ENCODE measurements at places on chromosomes 2 and 18.

DNA sequence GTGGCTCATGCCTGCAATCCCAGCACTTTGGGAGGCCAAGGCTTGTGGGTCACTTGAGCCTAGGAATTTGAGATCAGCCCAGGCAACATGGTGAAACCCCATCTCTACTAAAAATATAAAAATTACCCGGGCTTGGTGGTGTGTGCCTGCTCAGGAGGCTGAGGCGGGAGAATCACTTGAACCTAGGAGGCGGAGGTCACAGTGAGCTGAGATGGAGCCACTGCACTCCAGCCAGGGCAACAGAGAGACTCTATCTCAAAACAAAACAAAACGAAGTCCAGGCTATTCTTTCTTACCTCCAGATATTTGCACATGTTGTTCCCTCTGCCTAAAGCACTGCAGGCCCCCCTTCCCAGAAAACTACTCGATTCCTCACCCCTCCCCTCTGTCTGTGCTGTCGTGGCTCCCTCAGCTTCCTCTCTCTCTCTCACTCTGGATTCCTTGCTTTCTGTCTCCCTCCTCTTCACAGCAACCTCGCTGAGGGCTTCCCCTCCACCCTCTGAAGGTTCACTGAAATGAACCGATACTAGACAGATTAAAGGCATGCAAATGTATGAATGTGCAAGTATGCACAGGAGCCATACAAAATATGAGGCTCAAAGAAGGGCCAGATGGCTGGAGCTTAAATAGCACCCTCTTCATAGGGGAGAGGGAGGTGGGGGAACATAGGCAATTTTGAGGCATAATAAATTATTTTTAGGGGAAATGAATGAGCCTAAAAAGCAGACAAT lies 18.5 kb downstream of the TMEM177 start:
- DNase-seq, result no peak

DNA sequence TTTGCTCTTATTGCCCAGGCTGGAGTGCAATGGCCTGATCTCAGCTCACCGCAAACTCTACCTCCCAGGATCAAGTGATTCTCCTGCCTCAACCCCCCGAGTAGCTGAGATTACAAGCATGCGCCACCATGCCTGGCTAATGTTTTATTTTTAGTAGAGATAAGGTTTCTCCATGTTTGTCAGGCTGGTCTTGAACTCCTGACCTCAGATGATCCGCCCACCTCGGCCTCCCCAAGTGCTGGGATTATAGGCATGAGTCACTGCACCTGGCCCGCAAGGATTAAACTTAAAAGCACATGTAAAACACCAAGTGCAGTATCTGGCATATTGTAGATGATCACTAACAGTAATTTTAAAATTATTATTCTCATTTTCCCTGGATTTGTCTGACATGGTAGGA lies 72.9 kb downstream of the C1QL2 start:
- DNase-seq, result no peak

GRCh38 chr2:205868773-205869333 lies 186.6 kb downstream of the NRP2 start:
- no peak for DNase-seq

GRCh38 chr2:239012936-239013677 lies 165.2 kb downstream of the TWIST2 start:
- no peak for DNase-seq

GRCh38 chr2:161128885-161129284 lies 31.3 kb upstream of the TANK start:
- DNase-seq, result no peak

GRCh38 chr2:71256421-71256820 lies 29.5 kb upstream of the PAIP2B start:
- DNase-seq, result no peak

DNA sequence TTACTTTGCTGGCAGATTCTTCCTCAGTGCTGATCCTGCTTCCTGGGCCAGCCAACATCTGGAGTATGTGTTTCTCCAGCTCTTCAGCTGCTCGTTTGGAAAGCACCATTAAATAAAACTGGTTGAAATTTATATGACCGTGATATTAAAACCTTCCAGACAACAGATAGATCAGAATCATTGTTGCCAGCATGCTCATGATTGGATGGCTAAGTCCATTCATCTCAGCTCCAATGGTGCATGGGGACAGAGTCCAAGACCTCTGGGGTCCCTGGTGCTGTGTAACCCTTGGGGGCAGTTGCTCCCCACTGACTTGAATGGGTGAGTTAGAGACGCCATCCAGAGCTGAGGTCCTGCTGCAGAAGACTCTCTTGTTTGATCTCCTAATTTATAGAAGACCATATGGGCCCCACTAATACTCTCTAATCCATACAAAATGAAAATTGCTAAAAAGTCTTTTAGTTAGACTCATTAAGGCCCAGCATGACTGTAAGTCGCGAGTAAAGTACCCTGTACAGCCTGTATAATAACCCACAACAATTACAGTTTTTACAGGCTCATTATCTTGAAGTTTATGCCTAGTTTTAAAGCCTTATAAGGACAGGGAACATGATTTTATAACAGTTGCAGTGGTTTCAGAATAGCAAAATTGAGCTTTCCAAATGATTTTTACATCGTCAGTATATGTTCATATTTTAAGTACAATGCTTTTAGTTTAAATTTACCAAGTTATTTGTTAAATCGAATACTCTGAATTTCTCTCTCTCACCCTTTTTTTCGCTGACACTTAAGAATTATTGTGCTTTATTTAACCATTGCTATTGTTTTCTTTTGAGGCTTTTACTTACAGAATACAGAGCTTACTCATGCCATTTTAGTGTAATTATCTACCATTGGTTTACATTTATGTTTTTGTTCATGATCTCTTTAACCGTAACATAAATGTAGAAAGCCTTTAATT lies 60.0 kb downstream of the CABLES1 start:
- DNase-seq, result no peak

GRCh38 chr2:18993756-18994338 lies 364.6 kb downstream of the OSR1 start:
- no peak for DNase-seq

DNA sequence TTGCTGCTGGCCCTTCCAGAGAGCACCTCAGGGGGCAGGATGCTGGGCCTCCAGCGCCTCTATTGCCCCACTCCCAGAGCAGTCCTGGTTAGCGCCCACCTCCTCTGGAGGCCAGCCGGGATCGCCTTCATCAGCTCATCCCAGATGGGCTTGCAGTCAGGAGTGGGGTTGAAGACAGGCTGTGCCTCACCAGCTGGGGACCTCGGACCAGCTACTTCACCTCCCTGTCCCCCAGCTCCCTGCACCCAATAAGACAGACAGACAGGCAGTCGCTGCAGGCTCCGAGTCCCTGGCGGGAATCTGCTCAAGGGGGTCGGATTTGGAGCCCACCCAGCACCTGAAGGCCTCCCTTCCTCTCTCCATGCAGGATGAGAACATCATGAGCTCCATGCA lies 18.9 kb upstream of the FAHD2A start:
- DNase-seq, result no peak

GRCh38 chr2:100437751-100438150 lies 20.3 kb upstream of the CHST10 start:
- DNase-seq, result no peak

DNA sequence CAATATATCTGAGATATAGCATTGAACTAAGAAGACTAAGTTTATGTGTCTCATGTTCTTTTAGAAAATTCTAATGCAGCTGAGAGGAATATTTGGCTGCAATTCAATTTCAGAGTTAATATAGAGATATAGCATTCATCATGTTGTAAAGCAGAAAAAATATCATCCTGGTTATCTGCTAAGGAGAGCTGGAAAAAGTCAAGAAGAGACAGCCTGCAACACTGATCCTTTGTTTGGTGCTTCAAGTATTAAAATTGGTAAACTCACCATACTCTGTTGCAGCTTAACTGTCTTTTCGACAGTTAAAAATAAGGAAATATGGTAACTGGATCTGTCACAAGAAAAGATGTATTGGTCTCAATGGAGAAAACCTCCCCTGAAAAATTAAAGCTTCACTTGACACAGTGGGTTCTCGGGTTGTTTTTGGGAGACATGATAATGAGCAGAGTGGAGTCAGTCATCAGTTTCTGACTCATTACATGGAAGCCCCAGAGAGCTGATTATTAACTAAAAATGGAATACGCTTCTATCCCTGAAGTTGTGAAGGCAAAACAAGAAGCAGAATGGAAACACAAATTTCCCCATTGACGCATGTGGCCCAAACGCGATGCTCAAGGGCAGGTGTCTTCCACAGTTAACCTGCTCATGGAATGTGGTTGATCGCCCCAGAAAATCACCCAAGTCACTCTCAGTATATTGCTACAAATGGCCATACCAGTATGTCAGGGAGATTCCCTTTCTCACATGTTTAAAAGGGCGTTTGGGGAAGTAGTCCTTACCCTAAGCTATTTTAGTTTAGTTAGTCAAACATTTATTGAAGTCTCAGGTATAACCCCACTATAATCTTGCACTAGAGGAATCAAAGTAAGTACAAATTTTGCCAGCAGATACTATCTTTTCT lies 8.2 kb downstream of the BCL2 start:
- DNase-seq, result no peak

DNA sequence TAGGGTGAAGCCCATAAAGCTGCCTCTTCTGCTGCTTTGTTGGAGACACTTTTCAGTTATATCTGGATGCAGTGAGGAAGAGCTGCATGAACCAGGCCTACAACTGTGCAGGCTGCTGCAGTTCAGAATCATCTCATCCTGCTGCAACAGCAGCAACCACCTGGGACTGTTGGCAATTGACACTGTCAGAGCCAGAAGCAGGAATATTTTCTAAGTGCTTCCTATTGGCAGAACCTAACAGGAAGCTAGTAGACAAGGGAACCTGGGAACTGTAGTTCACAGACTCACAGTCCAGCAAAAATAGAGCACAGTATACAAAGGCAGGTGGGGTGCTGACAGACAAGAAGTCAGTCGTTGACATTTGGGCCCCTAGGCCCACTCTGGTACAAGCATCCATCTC lies 452.9 kb upstream of the SPRED2 start:
- DNase-seq, result no peak

DNA sequence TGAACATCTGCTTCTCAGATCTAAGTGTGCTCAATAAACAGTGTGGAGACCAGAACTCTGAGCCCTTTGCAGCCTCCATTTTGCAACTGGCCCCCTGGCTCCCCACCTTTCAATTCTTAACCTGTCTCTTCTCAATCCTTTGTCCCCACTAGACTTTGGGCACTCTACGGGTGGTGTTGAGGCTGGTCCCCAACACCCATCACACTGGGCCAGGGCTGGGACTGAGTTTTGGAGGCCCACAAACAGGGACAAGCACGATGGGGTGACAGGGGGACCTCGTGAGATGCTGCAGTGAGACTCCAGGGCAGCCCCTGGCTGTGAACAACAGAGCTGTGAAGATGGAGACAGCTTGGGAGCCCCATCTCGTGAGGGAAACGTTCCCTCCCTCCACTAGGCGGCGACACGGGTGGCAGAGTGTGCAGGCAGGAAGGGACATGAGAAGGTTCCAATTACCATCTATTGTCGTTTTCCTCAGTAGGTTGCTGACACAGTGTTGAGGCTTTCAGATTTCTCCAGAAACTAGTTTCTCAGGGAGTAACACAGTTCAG lies 1.2 kb downstream of the ANKMY1 start:
- DNase-seq, result no peak

- DNase-seq, result no peak
Observed at GRCh38 chr2:124269348-124269747, 244.3 kb downstream of the CNTNAP5 start.

DNA sequence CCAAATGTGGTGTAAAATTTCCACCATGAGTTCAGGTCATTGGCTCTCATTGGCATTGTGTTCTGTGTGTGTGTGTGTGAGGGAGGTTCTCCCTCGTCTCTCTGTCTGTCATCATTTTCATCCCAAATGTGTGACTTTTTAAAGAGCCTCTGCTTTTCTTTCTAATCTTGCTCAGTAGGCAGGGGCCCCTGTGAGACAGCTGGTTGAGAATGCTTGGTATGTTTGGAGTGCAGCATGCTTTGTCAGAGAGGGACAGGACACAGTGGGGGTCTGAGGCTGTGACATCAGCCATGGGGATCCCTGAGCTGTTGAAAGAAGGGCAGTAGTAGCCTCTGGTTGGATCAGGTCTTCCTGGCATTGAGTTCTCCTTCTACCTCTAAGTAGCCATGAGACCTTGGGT lies 10.6 kb downstream of the PTPRM start:
- DNase-seq, result no peak

DNA sequence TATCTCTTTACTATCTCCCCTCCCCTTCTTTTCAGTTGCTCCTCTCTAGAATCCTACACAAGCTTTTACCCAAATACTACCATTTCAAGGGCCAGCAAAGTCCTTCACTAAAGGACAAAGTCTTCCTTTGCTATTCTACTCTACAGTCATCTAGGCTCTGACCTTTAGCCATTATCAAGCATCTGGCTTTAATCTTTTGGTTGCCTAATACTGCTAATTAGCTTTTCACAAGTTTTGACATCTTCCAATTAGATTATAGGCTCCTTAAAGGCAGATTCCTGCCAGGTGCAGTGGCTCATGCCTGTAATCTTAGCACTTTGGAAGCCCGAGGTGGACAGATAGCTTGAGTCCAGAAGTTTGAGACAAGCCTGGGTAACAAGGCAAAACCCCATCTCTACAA lies 194.4 kb downstream of the SH3BP4 start:
- DNase-seq, result no peak

DNA sequence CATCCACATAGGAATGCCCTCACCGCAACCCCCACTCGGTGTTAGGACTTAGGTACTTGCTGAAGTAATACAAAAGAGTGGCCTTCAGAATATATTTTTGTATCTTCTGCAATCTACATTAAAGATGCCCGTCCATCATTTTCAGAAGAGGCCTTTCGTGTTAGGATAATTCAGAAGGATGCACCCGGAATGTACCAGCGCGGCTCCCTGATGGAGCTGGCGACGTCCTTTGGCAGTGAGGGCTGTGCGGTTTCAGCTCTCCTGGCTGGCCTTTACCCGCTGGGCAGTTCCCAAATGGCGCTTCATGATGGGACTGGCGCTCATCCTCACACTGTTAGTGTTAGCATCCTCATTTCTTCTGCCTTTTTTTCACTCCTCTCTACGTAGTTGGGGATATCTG lies 15.3 kb downstream of the TWIST2 start:
- no peak for DNase-seq

- DNase-seq, result peak; percentile 16
Observed at GRCh38 chr18:55458456-55459203, 129.4 kb downstream of the TCF4 start.

GRCh38 chr2:71503837-71504236 lies 50.5 kb downstream of the DYSF start:
- no peak for DNase-seq

GRCh38 chr2:74489906-74490305 lies 7.0 kb downstream of the TTC31 start:
- no peak for DNase-seq

- no peak for DNase-seq
Observed at GRCh38 chr2:239601880-239602279, 201.1 kb upstream of the HDAC4 start.

Data from NCI-H1048 (cell line).